ENCODE measurements at places on chromosomes 16 and 17. TPM values are rescaled to one million over a fixed set of nuclear protein-coding genes. Genes with fewer than 3 reads are reported as not detected.

- H3K27me3 ChIP-seq: no peaks in the 10 kb centered on the region
- no peaks in the 10 kb centered on the region for H3K36me3 ChIP-seq
- H3K4me1 ChIP-seq: no peaks in the 10 kb centered on the region
- H3K27ac ChIP-seq: no peak overlapping the region
- DNase-seq: no peak
Measured at GRCh38 chr16:23121024-23121423, 28.2 kb downstream of the USP31 start.

The KCNJ12 gene
- not detected for total RNA-seq

GRCh38 chr16:70803319-70803718, 2.4 kb upstream of the VAC14 start:
- H3K27ac ChIP-seq: no peak overlapping the region
- peaks cover 19% of the 10 kb centered on the region for H3K4me1 ChIP-seq
- no peaks in the 10 kb centered on the region for H3K27me3 ChIP-seq
- no peak overlapping the region for H3K4me3 ChIP-seq
- no peak for DNase-seq
- H3K36me3 ChIP-seq: no peaks in the 10 kb centered on the region

The FZD2 gene
- not detected for total RNA-seq

DNA sequence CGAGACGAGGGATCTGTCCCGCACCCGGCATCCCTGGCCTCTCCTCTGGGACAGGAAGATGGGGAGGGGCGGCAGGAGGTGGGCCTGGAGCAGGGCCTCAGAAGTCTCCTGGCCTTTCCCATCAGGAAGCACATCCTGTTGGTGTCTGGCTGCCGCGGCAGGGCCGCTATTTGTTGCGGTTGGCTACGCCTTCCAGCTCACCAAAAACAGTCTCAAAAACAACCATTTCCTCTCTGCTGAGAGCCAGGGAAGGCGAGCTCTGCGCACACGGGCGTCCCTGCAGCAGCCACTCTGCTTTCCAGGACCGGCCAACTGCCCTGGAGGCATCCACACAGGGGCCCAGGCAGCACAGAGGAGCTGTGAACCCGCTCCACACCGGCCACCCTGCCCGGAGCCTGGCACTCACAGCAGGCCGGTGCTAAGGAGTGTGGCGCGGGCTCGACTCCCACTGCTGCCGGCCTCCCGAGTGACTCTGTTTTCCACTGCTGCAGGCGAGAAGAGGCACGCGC, at the start of gene TMEM204:
TSS of gene TMEM204 (plus strand) at position 224 of the 509 bp plus-strand sequence. CDS start 610 bp downstream, outside the sequence.
- peaks cover 20% of the 10 kb centered on the region for H3K36me3 ChIP-seq
- no peaks in the 10 kb centered on the region for H3K27me3 ChIP-seq
- peak within 1 kb of the TSS; percentile 77 for H3K4me3 ChIP-seq
- peaks cover 43% of the 10 kb centered on the region for H3K4me1 ChIP-seq
- H3K27ac ChIP-seq: peak within 1 kb of the TSS; percentile 38

- DNase-seq: no peak
- peaks cover 22% of the 10 kb centered on the region for H3K4me1 ChIP-seq
- no peaks in the 10 kb centered on the region for H3K27me3 ChIP-seq
- no peak overlapping the region for H3K27ac ChIP-seq
Measured at GRCh38 chr17:36731811-36732210, 130.4 kb downstream of the MRM1 start.

- H3K27me3 ChIP-seq: no peaks in the 10 kb centered on the region
- H3K4me1 ChIP-seq: no peaks in the 10 kb centered on the region
- no peak for DNase-seq
- no peak overlapping the region for H3K27ac ChIP-seq
- H3K4me3 ChIP-seq: no peak overlapping the region
Measured at GRCh38 chr16:12256921-12257320, 280.4 kb downstream of the SNX29 start.
